ENCODE measurements at places on chromosomes 5 and 9.

GRCh38 chr5:154300207-154300883 is 109.8 kb downstream of the GALNT10 start:
- no peak for DNase-seq

DNA sequence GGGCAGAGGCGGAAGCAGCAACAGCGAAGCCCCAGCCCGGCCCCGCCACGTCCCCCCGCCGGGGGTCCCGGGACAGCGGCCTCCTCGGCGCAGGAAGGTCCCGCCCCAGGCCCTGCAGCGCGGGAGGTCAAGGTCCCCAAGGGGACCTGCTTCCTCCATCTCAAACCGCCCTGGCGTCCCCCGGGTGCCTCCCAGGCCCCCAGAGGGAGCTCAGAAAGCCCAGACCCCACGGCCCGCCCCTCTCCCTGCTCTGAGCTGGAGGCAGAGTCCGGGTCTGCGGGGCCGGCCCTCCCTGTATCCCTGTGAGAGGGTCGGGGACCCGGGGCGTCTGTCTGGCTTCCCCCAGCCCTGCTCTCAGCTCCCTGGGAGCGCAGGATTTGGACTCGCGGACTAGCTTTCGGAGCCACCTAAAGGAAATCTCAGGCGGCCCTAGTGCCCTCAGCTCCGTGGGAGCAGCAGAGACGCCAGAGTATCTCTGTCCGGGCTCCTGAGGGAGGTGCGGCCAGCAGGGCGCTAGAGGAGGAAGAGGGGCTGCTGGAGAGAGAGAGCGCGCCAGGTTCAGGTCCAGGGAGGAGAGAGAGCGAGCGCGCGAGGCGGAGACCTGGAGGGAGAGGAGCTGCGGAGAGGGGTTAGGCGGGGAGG is 30.7 kb downstream of the EXOC3 start:
- no peak for DNase-seq

GRCh38 chr9:103323699-103324098 is 328.6 kb downstream of the CYLC2 start:
- DNase-seq: no peak

- DNase-seq: no peak
Observed at GRCh38 chr5:153358315-153358976, 132.0 kb upstream of the GRIA1 start.

DNA sequence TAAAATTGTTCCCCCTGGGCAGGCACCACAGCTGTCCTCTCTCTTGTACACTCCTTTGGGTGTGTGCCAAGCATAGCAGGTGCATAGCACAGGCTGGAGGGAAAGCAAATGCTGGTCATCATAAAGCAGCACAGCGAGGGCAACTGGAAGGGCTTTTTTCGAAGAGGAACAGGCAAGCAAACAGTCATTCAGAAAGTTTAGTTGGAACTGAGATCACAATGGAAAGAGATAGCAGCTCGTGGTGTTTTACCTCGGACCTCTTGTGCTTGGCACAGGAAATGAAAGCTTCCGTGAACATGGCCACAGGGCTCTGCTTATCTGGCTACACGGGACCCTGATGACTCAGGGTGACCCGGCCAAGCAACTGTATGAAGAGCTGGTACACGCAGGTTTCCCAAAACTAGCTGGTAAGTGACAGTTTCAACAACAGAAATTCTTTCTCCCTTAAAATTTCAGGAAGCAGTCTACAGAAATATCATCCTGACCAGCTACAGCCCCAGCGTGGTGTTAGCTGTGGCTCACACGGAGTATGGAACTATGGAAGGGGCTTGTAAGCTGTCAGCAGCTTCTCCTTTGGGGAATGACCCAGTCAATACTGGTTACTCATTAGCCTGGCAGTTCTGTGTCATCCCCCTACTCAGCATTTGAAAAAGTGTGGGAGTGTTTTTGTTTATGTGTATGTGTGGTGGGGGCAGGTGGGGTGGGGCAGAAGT is 48.1 kb downstream of the POC5 start:
- peak; percentile 81 for DNase-seq

DNA sequence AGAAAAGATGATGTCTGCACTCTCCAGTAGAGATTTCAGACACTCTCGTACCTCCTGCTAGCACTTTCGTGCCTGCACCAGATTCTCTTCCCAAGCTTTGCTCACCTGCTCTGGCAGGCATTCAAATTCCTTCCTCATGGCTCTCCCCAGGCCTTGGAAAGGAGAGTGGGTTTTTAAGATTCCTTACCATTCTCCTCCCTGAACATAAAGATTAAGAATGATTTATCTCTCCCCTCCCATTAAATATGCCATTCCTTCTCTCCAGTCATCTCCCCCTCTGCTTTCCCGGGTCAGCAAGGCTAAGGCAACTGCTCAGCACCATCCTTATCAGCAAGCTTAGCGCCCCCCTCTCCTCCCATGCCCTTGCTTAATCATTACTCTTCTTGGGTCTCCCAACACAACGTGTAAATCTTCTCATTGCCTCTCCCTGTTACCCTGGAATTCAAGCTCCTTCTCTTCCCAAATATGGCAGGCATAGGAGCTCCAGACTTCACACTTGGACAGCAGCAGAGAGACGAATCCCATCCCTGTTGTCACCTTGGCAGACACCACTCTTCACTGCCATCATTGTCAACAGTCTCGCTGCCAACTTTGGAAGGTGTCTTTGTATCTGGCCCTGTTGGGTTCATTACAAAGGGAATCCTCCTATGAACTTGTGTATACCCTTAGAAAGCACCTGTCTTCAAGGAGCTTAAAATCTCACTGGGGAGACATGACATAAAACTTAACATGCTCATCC is 332.9 kb downstream of the SLIT3 start:
- no peak for DNase-seq

- no peak for DNase-seq
Observed at GRCh38 chr9:20236676-20237075, 385.6 kb downstream of the MLLT3 start.

- DNase-seq: peak; percentile 27
Observed at GRCh38 chr5:68542207-68542606, 326.7 kb downstream of the PIK3R1 start.

- DNase-seq: peak; percentile 73
Observed at GRCh38 chr9:114409103-114409780, 21.5 kb upstream of the AKNA start.

GRCh38 chr5:149399775-149400174 is 20.7 kb upstream of the IL17B start:
- peak; percentile 50 for DNase-seq

- DNase-seq: peak; percentile 31
Observed at GRCh38 chr9:126203313-126203712, 123.3 kb upstream of the MVB12B start.

GRCh38 chr5:2797160-2797559 is 45.7 kb upstream of the IRX2 start:
- DNase-seq: no peak

DNA sequence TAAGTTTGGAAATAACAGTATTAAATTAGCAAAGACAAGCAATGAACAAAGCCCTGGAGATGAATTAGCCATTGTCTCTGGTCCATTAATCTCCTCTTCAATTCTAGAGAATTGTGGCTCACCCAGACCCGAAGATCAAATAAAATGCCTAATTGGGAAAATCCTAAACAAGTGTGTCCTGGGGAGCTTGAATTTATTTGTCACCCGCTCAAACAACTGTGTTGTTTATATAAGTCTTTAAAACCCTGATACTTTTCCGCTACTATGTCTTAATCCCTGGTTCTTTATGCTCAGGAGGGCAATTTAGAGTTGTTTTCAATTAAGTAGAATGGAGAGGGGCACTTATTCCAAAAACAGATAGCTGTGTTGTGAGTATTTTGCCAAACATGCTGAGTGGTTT is 128.4 kb downstream of the ANXA1 start:
- DNase-seq: no peak

GRCh38 chr9:28272127-28272526 is 698.8 kb upstream of the C9orf72 start:
- DNase-seq: no peak

GRCh38 chr9:113574441-113575262 is 111.1 kb downstream of the RGS3 start:
- DNase-seq: no peak

GRCh38 chr5:147310059-147310704 is 75.4 kb downstream of the STK32A start:
- peak; percentile 43 for DNase-seq

DNA sequence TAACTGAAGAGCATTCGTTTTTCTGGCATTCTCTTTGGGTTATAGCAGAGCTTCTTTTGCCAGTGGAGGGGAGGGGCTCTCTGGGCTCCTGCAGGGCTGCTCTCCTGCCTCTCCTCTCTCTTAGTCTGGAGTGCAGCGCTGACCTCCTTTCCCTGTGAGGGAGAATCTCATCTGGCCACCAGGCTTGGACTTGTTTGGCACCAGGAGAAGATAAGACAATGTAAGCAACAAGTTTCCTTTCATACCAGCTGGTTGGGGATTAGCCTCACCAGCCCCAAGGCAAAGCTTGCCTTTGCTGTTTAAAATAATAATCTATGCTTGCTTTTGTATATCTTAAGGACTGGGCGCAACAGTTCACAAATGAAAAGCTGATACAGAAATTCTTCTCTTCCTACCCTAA is 196.4 kb downstream of the TLE4 start:
- peak; percentile 29 for DNase-seq

DNA sequence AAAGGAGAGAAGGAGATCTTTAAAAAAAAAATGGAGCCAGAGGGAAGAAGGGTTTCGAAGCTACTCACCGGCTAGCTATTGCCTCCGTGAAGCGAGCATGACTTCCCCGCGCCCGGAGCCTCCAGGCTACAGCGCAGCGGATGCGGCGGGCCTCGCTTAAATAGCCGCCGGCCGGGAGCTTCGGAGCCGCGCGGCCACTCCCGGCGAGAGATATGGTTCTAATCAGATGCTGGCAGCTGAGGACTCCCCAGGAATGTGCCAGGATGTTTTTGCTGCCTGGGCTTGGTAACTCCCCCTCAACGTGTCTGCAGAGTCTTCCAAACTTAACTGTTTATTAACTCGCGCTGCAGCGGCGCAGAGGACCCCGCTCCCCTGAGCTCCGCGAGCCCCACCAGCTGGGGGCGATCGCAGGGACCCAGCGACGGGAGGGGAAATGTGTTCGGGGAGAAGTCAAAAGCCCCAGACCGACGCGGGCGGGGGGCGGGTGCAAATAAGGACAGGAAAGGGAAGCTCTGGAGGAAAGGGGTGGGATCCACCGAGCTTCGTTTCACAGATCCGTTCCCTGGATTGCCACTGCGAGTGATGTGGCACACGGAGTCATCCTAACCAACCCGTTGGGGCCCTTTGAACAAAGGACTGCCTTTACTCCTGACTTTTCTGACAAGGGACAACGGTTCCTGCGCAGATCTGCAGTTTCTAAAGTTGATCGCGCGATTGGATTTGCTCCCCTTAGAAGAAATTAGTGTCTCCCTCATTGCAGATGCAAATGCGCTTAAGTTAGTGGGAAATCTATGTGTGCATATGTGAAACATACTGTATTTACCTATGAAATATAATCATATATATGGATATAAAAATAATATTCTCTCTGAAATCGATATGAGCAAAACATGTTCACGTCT is at the start of gene DAB2:
Gene DAB2 (minus strand): TSS at position 245 of the 902 bp plus-strand sequence. CDS start 30,660 bp downstream, outside the sequence.
- DNase-seq: peak; percentile 97

- DNase-seq: no peak
Observed at GRCh38 chr9:128073253-128073886, 5.3 kb downstream of the SLC25A25 start.

DNA sequence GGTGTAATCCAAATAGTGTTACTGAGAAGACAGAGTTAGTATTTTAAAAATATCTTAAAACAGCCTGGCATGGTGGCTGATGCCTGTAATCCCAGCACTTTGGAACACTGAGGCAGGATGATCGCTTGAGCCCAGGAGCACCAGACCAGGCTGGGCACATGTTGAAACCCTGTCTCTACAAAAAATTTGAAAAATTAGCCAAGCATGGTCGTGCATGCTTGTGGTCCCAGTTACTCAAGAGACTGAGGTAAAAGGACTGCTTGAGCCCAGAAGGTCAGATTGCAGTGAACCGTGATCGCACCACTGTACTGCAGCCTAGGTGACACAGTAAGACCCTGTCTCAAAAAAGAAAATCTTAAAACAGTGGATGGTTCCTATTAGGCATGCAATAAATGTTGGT is 12.4 kb downstream of the IFNA1 start:
- no peak for DNase-seq

GRCh38 chr5:16654647-16655334 is 38.0 kb upstream of the RETREG1 start:
- no peak for DNase-seq

DNA sequence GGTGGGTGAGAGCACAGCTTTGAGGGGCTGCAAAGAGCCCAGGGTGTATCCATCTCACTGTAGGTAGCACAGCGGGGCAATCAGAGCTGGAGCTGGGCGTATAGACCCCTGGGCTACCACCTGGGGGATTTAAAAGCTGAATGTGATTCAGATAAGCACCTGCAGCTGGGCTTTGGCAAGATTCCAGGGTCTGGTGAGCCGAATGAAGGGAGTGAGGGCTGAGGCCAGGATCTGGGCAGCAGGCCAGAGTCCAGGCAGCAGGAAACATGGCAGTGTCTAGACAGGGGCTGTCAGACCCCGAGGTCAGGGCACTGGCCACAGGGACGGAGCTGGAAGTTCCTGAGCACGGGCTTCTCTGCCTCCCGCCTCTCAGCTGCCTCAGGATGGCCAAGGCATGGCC is 8.7 kb downstream of the ASS1 start:
- peak; percentile 84 for DNase-seq

- DNase-seq: no peak
Observed at GRCh38 chr5:171622010-171622409, 163.6 kb upstream of the SMIM23 start.

- no peak for DNase-seq
Observed at GRCh38 chr5:68484307-68485068, 268.9 kb downstream of the PIK3R1 start.

DNA sequence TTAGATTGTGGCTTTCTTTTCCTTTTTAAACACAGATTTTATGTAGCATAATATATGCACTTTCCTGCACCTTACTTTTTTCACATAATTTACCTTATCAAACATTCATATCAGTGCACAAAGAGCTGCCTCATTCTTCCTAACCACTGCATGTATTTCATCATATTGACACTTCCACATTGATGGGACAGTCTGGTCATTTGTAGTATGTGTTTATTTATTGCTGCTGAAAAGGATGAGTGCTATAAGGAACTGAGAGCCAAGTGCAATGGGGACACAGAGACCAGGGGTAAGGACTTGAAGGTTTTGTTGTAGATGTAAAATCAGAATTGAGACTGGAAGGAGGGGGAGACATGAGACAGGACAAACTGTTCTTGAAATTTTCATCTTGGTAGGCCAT is 193.8 kb downstream of the SMARCA2 start:
- DNase-seq: no peak

GRCh38 chr5:133793756-133794465 is 174.5 kb downstream of the C5orf15 start:
- no peak for DNase-seq

- DNase-seq: no peak
Observed at GRCh38 chr9:109423877-109424276, 74.2 kb downstream of the PTPN3 start.

DNA sequence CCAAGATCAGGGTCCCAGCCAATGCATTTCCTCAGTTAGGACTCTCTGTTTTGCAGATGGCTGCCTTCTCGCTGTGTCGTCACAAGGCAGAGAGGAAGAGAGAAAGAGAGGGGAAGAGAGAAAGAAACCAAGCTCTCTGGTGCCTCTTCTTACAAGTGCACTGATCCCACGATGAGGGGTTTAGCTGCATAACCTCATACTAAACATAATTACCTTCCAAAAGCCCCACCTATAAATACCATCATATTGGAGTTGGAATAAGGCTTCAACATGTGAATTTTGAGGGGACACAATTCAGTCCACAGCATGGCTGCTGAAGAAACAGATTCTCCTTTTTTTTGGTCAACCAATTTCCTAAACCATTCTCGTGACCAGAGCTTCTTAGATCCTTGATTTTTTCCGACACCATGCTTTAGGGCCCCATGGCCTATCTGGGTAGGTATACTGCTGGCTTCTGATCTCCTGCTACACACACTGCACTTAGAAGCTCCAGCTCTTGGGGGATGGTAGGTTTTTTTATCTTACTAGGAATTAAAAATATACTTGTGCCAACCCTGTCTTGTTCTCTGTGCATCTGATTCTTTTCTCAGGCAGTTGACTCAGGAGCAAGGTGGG is 5.1 kb downstream of the CAMK4 start:
- no peak for DNase-seq
